ENCODE measurements at places on chromosomes 7 and 10.

DNA sequence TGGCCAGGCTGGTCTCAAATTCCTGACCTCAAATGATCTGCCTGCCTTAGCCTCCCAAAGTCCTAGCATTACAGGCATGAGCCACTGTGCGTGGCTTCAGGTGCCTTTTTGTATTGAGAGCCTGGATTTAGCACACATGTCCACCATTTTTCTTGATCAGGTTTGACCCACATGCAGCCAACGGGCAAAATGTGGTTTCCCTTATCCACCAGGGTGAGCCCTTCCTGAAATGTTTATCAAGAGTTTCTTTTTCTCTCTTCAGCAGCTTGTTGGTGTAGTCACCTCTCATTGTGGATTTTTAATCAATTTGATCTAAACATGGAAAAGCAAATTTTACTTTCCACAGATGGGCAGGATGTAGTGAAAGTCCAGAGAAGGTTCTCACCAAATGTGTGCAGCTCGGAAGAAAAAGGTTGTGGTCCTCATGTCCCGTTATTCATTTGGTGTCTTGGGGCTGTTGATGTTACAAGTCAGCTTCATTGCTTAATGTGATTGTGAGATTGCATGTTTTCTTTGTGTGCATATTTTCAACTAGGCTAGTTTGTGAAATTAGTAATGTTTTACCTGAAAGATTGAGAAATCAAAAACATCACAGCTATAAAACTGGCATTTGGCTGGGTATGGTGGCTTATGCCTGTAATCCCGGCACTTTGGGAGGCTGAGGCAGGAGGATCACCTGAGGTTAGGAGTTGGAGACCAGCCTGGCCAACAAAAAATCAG, 28.9 kb downstream of the GUSB start:
- DNase-seq = no peak

- DNase-seq = no peak
Measured at GRCh38 chr7:73345951-73346350, 18.0 kb downstream of the FKBP6 start.

GRCh38 chr10:129078346-129078745, 388.7 kb upstream of the MGMT start:
- no peak for DNase-seq

GRCh38 chr7:127504715-127505114, 80.7 kb downstream of the GCC1 start:
- no peak for DNase-seq

DNA sequence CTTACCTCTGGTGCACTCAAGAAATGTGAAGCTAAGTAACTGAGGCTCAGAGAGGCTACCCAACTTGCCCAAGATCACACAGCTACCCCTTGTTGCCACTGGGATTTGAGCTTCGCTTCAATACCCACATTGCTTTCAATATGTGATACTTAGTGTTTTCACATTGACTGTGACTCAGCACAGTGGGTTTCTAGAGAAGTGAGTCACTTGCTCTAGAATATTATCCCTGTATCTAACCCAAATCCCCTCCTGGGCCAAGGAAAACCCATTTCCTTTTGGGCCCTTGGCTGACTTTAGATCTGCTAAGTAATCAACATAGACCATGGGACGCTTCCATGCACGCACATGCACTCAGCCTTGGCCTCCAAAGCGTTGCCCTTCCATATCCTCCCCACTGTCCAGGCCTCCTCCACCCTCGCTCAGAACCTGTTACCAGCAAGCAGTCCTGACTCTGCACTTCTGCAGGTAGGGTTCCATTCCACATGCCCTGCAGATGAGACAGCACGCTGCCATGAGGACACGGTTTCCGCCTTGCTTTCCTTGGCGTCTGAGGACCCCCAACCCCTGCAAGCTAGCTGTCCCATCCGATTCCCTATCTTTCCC, 87.7 kb upstream of the CHST15 start:
- DNase-seq = no peak

- no peak for DNase-seq
Measured at GRCh38 chr10:132518572-132519381, 18.8 kb upstream of the INPP5A start.

DNA sequence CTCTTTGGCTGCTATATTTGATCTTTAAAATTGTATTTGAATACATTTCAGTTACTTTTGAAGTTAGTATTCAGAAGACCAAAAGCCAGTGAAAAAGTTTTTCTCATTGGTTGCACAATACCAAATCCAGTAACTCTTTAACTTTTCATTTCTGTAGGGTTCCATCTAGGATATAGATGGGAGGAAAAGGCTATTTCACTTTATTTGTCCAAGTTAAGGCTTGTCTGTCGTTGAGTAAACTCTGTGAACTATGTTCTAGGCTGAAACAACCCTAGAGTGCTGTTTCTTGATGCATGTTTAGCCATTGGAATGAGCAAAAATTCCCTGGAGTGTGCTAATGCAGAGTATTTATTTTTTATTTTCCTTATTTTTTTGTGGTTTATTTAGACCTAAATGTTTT, 834.7 kb upstream of the KCND2 start:
- no peak for DNase-seq

DNA sequence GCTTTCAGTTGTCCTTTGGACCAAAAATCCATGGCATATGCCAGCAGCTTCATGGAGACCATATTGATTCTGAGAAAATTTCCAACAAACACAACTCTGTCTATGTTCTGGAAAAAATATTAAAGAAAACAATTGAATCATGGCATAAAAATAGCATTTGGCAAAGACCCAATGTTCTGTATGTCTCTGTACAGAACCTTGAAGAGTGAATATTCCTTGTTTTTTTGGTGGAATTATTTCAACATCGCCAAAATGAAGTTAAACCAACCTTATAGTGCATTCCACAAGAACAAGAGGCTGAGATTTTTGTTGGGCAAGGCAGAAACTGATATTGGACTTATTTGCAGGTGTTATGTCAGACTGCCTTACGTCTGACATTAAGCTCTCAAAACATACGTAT, 53.3 kb upstream of the SLC16A12 start:
- DNase-seq = no peak

- DNase-seq = no peak
Measured at GRCh38 chr10:131242007-131242406, 69.5 kb downstream of the TCERG1L start.

- DNase-seq = no peak
Measured at GRCh38 chr7:116211913-116212596, 1.7 kb downstream of the TES start.

GRCh38 chr10:42990016-42990720, 86.7 kb upstream of the RET start:
- no peak for DNase-seq

DNA sequence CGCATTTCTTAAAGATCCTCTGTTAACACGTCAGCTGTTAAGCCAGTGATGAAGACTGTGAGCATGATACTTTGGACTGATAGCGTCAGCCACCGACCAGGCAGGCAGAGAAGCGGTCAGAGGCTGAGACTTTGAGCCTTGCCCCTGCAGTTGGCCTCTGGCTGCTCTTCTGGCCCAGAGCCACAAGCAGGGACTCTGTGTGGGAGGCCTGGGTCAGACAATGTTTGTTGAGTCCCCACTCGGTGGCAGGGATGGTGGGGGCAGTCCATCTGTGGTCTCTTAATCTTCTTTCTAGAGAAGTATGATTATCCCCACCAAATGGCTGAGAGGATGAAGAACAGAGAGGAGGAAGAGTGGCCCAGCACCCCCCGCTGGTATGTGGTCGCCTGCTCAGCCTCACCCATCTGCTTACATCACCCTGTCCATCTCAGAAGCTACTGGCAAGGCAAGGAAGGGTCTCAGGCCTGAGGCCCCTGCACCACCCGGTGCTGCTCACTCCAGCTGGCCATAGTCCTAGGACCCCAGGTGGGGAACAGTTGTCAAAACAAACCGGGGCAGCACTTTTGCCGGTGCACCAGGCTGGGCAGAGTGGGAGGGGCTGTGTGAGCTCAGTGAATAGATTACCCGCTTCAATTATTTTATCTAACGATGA, 202.9 kb downstream of the GRID1 start:
- no peak for DNase-seq

DNA sequence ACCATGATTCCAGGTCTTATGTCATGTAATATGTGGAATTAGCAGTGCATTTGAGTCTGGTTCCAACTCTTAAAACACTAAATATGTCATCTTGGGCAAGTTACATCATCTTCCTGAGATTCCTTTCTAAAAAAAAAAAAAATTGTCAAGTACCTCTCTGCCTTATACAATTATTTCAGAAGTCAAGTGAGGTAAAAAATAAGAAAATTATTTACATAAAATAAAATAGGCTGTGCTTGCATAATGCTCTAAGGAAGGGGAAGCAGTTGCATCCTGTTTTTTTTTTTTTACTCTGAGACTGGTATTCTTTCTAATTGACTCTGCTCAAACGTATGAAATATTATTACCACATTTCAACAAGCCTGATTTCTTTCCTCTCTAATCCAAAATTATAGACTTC, 55.1 kb upstream of the SEMA3A start:
- DNase-seq = no peak

GRCh38 chr10:7417103-7417623, 6.3 kb upstream of the SFMBT2 start:
- no peak for DNase-seq

DNA sequence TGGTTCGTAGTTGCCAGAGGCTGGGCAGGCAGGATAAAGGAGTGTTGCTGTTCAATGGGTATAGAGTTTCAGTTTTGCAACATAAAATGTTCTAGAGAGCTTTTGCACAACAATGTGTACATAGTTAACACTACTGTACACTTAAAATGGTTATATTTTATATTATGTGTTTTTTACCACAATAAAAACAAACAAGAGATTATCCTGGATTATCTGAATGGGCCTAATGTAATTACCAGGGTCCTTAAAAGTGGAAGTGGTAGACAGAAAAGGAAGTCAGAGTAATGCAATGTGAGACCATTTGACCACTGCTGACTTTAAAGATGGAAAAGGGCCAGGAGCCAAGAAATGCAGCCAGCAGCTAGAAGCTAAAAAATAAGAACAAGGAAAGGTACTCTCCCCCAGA, 159.7 kb downstream of the SGMS1 start:
- no peak for DNase-seq

DNA sequence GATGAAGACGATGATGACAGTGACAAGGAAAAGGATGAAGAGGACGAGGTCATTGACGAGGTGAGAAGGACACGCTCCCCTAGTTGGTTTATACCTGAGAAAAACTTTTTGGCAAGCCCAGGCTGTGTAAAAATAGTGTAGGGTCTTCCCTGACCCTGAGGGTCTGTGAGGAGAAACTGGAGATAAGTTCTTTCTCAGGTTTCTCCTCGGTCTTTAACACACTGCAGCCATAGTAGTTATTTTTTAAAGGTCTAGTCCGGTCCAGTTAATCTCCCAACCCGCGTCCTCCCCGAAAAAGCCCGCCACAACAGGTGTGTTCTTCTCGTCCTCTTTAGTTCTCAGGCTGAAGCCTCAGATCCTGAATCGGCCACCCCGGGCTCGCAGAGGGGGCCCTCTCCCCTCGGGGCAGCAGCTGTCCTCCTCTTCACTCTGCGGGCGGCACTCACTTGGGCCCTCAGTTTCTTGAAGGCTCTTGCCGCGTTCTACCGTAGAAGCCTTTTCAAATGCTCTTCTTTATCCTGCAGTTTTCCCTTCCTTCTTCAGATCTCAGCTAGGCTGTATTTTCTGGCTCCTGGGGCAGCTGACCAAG, 411 bp downstream of the BCCIP start:
- DNase-seq = no peak
